ENCODE measurements at places on chromosomes 4 and X. TPM values are rescaled to one million over a fixed set of nuclear protein-coding genes. Genes with fewer than 3 reads are reported as not detected.

ADAM29 gene
- not detected for total RNA-seq

GSPT2 gene
- 3.4 TPM for total RNA-seq

RAB40A gene
- not detected for total RNA-seq

ADH1C gene
- total RNA-seq: not detected

TLR2 gene
- total RNA-seq: 13.8 TPM

Data from mammary microvascular endothelial cell (primary cell).